Stimulated activated CD8-positive, alpha-beta memory T cell treated with anti-CD3 and anti-CD28 coated beads, Interleukin-2, amount 100 ng/mL, for 1 hour (primary cell): ENCODE measurements at places on chromosomes 6 and 20.

- no peak for DNase-seq
These were observed 28.1 kb downstream of the ADGRF5 start for GRCh38 chr6:46893648-46894047.

- DNase-seq: no peak
These were observed 2.9 kb downstream of the TMEM30A start for GRCh38 chr6:75281653-75282052.

DNA sequence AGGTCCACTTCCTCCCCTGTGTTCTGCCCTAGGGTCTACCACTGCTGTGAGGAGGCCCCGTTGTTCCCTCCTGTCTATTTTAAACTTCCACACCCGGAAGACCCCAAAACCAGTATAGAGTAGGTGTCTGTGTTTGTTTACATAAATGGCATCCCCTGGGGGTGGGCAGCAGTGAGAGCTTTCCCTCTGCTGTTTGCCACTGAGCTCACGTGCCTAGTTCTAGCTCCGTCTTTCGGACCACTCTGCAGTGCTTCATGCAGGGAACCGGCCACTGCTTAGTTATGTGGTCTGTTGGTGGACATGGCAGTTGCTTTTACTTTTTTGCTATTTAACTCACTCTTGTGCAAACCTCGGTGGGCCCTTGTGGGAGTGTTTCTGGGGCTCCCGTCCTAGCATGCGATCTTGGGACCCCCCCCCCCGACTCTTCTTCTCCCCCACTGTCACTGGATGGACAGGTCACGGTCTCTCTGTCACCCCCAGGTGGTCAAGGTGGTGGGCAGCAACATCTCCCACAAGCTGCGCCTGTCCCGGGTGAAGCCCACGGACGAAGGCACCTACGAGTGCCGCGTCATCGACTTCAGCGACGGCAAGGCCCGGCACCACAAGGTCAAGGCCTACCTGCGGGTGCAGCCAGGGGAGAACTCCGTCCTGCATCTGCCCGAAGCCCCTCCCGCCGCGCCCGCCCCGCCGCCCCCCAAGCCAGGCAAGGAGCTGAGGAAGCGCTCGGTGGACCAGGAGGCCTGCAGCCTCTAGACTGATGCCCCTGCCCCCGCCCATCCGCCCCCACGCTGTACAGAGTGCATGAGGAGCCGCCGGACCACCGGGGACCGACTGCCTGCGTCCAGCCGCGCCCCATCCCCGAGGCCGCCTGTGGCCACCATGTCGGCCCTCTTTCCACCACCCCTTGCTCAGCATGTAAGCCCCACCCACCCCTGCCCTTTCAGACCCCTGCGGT is 40.9 kb downstream of the VSTM2L start:
- DNase-seq: no peak

GRCh38 chr20:39491711-39492110 is 529.6 kb downstream of the DHX35 start:
- DNase-seq: no peak

GRCh38 chr20:40488401-40488800 is 200.6 kb downstream of the MAFB start:
- DNase-seq: no peak

DNA sequence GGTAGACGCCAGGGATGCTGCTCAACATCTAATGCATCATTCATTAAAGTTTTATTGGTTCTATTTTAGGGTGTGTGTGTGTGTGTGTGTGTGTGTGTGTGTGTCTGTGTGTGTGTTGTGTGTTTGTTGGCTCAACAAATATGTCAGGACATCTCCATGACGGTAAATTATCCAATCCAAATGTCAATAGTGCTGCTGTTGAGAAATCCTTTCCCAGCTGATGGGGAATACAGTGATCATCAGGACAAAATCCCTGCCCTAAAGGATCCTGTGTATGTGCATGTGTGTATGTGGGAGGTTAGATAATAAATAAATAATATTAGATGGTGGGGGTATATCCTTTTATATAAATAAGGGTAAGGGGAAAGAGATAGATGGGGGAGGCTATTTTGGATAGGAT is 59.6 kb downstream of the RNF144B start:
- no peak for DNase-seq

- DNase-seq: no peak
These were observed 79.6 kb downstream of the OLIG3 start for GRCh38 chr6:137414599-137414998.

- no peak for DNase-seq
These were observed 203.5 kb downstream of the ADGRB3 start for GRCh38 chr6:68838571-68838970.

DNA sequence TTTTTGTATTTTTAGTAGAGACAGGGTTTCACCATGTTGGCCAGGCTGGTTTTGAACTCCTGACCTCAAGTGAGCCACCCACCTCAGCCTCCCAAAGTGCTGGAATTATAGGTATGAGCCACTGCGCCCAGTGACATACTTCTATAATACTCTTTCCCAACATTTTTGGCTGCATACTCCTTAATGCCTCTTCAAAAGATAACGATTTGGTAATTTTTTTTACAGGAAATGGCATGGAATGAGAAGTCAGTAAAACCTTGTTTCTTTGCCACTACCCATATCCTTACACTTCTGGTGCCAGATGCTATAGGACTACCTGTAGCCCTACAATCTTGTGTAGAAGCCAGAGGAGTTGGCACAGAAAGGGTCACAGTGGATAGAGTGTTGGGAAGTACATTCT is 41.4 kb upstream of the SGK1 start:
- DNase-seq: no peak

DNA sequence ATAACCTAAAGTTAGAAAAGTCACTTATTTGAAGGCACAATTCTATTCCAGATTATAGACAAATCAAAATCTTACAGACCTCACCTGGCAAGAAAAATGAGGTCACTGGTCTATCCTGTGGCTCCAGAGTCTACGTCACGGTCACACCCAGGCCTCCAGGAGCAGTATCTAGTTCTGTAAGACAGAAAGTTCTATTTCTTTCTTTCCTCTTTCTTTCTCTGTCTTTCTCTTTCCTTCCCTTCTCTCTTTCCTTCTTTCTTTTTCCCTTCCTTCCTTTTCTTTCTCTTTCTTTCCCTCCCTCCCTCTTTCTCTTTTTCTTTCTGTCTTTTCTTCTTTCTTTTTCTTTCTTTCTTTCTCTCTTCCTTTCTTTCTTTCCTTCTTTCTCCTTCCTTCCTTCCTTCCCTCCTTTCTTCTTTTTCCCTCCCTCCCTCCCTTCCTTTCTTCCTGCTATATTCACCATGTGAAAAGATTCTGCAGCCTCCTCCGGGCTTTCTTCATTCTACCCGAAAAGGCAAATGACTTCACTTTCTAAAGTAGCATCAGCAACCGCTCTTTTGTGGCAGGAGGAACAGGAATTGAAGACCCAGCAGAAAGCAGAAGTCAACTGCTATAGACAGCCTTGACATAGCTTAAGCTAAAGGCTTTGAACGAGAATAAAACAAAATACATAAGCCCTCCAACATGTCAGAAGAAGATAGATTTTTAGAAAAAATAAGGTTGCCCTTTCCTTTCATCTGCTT is 83.9 kb upstream of the SIRPG start:
- no peak for DNase-seq

DNA sequence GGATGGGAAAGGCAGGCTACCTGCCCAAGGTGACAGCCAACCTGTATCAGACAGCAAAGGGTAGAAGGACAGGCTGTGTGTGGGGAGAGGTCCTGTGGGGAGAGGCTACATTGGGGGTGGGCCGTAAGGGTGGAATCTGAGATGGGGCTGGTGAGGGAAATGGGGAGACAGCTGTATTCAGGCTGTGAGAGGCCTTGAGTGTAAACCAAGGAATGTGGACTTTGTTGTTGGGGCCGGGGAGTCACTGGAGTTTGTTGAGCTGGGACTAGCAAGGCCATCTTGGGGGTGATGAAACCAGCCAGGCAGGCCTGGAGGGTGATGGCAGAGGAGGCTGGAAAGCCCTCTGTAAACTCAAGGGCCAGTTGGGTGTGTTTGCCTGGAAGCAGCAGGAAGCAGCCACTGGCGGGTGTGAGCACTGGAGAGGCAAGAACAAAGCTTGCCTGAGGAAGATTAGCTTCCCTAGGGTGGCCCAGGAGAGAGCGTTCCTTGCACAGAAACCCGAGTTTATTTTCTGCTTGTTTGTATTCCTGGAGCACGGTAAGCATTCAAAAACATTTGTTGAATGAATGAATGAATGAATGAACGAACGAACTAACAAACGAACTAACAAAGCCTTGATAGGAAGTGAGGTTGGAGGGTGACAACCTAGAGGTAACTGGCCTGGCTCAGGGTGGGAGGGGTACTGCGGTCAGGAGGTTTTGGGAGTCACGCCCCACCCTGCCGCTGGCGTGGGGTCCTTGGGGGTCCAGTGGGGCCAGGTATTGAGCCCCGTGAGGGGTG is 18.9 kb downstream of the TTBK1 start:
- no peak for DNase-seq

- DNase-seq: no peak
These were observed 189.0 kb upstream of the UST start for GRCh38 chr6:148557796-148558321.

DNA sequence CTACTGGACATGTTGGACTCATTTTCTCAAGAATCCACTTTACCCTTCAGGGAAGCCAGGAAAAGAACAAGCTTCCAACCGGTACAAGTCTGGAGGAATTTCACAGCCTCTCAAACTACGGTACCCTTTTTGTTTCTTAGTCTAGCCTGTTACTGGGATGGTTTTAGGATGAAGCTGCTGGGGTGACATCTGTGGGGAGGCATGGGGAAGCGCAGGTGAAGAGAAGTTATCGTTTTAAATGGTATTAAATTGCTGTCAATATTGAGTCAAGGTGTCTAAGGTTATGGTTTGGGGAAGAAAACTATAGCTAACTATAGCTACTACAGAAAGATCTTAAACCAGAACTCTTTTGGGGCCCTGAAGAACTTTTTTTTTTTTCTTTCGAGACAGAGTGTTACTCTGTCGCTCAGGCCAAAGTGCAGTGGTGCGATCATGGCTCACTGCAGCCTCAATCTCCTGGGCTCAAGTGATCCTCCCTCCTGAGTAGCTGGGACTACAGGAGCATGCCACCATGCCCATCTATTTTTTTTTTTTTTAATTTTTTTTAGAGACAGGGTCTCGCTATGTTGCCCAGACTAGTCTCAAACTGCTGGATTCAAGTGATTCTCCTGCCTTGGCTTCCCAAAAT is 128.7 kb downstream of the RIN2 start:
- no peak for DNase-seq

GRCh38 chr20:32678948-32679347 is 5.2 kb upstream of the C20orf203 start:
- DNase-seq: no peak
